Psoas muscle (tissue), 8 donors: ENCODE measurements at places on chromosomes 1 and 21. TPM values are rescaled to one million over a fixed set of nuclear protein-coding genes. Genes with fewer than 3 reads are reported as not detected.

The PLXNA2 gene
- 4.7 TPM for polyA plus RNA-seq

DNA sequence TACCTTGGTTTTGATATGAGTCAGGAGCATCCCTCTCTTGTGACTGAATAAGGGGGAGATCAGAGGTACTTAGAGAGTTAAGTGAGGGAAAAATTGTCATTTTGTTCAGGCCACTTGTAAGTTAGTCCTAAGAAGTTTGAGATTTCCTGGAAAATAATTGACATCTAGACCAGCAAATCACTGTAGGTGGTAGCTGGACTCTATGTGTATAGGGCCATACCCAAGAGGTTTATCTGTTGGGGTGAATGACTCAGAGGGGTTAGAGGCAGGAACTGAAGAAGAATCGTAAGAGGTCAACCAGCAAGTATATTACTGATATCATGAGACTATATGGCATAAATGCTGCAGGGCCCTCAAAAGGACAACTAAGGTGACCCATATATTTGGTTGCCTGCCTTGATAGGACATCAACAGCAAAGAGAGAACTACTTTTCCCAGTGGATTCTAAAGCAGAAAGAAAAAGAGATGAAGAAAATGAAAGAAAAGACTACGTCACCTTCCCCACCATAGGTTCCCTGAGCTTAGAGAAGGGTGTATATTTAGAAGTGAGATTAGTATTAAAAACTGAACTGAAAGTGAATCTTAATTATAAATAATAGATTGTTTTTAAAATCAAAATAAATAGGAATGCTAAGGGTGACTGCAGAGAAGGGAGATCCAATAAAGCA is 8.0 kb upstream of the RNPC3 start:
- no peak for DNase-seq

The S100A5 gene
- polyA plus RNA-seq: not detected

GRCh38 chr1:245469734-245470133 is 314.9 kb downstream of the KIF26B start:
- no peak for DNase-seq

DNA sequence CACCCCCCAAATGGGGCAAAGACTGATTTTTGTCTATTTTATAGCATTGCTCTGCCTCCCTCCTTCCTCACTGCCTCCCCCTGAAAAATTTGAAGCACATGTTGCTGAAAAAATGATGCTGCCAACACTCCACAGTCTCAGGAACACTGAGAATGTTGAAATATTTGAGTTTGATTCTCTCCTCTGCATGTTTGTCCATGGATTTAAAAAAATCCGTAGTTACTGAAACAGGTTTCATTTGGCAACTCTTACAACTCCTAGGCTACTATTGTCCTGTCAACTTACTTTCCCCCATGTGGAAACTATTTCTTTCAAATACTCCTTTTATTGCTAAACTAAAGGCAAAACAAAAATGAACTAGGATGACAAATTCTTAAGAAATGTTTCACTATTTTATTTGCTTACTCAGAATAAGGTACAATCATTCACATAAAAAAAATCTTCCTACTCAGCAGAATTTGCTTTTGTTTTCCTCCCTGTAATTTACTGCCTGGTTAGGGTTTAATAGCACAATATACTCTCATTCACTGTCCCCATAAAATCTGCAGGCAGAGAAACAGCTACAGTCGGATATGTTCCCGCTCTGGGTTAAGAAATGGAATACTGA is 50.2 kb downstream of the C21orf91 start:
- DNase-seq: no peak

DNA sequence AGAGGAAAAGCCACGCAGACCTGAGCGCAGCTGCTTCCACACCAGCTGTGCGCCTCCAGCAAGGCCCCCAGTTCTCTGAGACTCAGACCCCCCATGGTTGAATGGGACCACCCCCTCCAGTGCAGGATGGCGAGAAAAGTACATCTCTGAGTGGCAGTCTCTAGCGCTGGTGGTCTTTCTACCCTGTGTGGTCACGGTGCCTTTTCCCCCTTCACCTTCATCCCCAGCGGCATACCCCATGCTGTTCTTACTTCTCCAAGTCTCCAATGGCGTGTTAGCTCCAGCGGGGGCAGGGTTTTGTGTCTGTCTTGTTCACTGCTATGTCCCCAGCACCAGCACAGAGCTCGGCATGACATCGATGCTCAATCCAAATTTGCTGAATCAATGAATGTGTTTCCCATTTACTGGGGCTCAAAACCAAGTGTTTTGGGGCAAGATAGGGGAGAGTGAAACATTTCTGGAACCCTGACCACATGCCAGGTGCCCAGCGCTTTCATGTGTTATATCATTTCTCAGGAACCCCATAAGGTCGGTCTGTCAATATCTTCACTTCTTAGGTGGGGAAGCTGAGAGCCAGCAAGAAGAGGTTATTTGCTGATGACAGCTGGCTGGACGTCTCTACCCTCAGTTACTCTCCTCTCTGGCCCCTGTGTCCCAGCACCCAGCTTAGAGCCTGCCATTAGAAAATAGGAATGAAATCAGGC is 959 bp upstream of the SDC3 start:
- no peak for DNase-seq

The ANKRD65 gene
- 1.1 TPM for polyA plus RNA-seq

DNA sequence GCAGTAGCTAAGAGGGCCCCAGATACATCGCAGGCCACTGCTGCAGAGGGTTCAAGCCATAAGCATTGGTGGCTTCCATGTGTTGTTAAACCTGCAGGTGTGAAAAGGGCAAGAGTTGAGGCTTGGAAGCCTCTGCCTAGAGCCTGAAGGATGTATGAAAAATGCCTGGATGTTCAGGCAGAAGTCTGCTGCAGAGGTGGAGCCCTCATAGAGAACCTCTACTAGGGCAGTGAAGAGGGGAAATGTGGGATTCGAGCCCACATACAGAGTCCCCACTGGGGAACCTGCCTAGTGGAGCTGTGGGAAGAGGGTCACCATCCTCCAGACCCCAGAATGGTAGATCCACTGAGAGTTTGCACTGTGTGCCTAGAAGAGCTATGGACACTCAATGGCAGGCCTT is 30.6 kb upstream of the ADGRL4 start:
- no peak for DNase-seq

DNA sequence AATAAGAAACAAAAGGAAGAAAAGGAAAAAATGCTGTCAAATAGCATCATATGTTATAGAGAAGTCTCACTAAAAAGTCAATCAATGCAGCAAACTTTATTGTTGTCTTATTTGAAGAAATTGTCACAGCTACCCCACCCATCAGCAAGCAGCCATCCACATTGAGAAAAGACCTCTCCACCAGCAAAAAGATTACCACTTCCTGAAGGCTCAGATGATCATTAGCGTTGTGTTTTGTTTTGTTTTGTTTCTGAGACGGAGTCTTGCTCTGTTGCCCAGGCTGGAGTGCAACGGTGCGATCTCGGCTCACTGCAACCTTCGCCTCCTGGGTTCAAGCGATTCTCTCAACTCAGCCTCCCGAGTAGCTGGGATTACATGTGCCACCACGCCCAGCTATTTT is 29.0 kb downstream of the ATP2B4 start:
- no peak for DNase-seq

The YOD1 gene
- polyA plus RNA-seq: 4.4 TPM

DNA sequence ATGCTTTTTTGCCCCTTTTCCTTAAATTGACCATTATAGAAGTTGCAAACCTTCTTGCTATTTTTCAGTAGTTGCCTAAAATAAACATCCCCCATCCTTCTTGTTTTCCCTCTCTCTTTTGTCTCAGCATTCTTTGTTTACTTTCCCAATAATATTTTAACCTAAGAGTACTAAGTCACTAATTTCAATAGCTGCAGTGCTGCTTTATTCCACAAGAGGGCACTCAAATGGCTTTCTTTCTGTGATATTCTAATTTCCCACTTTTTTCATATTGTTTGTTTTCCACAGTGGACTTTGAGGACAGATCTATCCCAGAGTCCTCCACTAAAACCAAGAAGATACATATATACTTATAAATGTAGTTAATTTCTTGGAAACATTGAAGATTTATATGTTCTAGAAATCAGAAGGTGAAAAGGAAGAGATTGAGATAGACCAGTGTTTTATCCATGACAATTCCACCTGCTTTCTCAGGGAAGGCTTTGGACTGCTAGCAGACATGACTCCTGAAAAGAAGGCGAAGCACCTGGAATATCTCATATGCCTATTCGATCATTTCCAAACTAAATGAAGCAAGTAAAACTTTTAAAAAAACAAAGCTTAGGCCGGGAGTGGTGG is 104.8 kb upstream of the GRIK1 start:
- no peak for DNase-seq

The KCNE2 gene
- polyA plus RNA-seq: 0.95 TPM

The GFI1 gene
- polyA plus RNA-seq: 0.01 TPM

The S100A4 gene
- polyA plus RNA-seq: 83.6 TPM

GRCh38 chr21:45374826-45375455 is 30.0 kb upstream of the COL18A1 start:
- peak; percentile 39 for DNase-seq

The S100A7A gene
- not detected for polyA plus RNA-seq

The SOAT1 gene
- 6.2 TPM for polyA plus RNA-seq

The S100A2 gene
- 2.1 TPM for polyA plus RNA-seq

DNA sequence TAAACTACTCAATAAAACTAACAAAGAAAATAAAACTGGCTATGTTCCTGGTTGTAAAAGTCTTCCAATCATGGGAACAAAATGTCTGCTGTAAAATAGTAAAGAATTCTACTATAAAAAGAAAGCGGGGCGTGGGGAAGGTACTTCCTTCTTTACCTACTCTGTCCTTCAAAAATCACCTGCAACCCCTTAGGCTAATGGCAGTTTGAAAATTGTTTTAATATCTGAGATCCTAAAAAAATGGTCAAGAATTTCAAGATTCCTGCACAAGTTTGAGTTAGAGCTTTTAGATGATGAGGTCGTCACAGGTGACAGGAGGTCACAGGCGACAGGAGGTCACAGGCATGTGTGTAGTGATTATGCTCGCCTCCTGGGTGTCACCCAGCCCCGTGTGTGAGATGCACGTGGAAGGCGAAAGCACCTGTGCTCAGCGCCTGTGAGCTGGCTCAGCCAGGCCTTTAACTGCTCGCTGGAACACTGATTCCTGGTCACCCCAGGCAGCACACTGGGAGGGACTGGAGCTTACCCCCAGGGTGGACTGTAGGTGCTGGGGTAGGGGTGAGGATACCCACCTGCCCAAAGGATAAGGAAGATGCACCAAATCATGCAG is 18.6 kb upstream of the TMPRSS2 start:
- DNase-seq: no peak

DNA sequence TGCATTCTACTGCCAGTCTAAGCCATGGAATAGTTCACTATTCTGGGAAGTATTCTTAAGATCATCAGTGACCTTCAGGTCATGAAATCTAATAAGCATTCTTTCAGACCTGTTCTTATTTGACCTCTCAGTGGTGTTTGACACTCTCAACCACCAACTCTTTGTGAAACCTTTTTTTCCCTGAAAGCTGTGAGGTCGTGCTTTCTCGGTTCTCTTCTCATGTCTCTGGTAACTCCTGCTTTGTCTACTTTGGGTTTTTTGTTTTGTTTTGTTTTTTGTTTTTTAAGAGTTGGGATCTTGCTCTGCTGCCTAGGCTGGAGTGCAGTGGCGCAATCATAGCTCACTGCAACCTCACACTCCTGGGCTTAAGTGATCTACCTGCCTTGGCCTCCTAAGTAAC is 56.3 kb downstream of the POU2F1 start:
- no peak for DNase-seq

- DNase-seq: no peak
Measured at GRCh38 chr1:116169898-116170297, 58.7 kb downstream of the MAB21L3 start.
